Stimulated activated CD4-positive, alpha-beta T cell treated with anti-CD3 and anti-CD28 coated beads, TNF-alpha, amount 100 ng/mL, for 1 hour (primary cell): ENCODE measurements at places on chromosomes 2 and 18.

- no peak for DNase-seq
Observed at GRCh38 chr2:145905371-145905770, 1385.5 kb upstream of the ZEB2 start.

- DNase-seq: no peak
Observed at GRCh38 chr18:79121746-79122474, 52.7 kb downstream of the ATP9B start.

DNA sequence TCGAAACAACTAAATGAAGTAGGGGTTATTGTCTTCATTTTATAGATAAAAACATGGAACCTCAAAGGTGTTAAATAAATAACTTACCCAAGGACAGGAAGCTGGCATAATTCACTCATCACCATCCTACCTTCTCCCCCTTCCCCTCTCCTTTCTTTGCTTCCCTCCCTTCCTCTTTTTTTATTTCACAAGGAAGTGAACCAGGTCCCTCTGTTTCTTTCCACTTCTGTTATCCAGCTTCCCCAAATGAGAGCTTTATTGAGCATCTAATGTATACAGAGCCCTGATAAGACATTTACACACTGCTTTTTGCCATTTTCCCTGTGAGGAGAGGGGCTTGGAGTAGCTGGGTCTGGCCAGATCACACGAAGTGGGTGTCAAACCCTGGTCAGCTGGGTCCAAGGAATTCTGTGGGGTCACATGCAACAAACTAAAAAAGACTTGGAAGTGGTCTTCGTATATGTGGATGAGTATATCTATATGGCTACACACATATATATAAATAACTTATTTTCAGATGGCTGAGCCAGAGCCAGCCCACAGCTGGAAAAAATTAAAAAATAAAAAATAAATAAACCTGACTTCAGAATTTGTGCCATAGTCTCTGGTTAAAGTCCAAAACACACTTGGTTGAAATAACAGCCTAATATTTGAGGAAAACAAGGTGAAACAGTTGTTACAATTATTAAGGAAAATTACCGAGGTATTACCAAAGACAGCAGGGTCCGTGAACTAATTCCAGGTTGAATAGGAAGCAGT lies 49.3 kb upstream of the FOSL2 start:
- no peak for DNase-seq

GRCh38 chr18:75185460-75185859 lies 23.5 kb downstream of the PTGR3 start:
- DNase-seq: no peak

- DNase-seq: no peak
Observed at GRCh38 chr2:144201126-144201525, 318.8 kb downstream of the ZEB2 start.

DNA sequence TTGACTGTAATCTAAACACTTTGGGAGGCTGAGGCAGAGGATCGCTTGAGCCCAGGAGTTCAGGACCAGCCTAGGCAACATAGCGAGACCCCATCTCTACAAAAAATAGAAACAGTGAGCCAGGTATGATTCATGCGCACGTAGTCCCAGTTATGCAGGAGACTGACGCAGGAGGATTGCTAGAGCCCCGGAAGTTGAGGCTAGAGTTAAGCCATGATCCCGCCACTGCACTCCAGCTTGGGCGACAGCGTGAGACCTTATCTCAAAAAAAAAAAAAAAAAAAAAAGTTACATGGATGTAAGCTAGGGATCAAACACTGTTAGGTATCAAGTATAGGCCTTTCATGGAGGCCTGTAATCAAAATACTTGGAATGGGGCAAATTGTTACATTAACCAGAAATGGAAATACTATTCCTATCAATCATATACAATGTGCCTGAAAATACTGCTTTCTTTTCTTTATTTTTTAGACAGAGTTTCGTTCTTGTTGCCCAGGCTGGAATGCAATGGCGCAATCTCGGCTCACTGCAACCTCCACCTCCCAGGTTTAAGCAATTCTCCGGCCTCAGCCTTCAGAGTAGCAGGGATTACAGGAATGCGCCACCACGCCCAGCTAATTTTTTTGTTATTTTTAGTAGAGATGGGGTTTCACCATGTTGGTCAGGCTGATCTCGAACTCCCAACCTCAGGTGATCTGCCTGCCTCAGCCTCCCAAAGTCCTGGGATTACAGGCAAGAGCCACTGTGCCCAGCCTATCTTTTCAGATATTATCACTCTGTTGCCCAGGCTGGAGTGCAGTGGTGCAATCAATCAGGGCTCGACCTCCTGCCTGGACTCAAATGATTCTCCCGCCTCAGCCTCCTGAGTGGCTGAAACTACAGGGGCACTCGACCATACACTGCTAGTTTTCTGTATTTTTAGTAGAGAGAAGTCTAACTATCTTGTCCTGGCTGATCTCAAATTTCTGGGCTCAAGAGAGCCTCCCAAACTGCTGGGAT lies 27.2 kb downstream of the XPO1 start:
- no peak for DNase-seq

DNA sequence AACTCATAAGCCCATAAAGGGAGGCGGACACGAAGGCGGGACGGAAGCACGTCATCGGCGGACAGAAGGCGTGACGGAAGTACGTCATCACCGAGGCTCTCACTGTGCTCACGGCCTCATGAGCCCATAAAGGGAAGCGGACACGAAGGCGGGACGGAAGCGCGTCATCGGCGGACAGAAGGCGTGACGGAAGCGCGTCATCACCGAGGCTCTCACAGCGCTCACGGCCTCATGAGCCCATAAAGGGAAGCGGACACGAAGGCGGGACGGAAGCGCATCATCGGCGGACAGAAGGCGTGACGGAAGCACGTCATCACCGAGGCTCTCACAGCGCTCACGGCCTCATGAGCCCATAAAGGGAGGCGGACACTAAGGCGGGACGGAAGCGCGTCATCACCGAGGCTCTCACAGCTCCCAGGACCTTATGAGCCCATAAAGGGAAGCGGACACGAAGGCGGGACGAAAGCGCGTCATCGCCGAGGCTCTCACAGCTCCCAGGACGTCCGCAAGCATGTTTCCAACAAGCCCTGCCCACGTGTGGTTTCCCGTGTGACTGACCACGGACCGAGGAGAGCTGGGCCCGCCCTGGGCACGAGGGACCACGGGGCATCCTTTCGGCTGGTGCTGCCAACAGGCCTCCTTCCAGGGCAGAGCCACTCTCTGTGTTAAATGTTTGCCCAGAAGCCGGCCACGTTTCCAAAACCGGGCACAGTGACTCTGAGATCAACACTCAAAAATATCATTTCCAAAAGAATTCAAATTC lies 182.7 kb upstream of the SALL3 start:
- no peak for DNase-seq

DNA sequence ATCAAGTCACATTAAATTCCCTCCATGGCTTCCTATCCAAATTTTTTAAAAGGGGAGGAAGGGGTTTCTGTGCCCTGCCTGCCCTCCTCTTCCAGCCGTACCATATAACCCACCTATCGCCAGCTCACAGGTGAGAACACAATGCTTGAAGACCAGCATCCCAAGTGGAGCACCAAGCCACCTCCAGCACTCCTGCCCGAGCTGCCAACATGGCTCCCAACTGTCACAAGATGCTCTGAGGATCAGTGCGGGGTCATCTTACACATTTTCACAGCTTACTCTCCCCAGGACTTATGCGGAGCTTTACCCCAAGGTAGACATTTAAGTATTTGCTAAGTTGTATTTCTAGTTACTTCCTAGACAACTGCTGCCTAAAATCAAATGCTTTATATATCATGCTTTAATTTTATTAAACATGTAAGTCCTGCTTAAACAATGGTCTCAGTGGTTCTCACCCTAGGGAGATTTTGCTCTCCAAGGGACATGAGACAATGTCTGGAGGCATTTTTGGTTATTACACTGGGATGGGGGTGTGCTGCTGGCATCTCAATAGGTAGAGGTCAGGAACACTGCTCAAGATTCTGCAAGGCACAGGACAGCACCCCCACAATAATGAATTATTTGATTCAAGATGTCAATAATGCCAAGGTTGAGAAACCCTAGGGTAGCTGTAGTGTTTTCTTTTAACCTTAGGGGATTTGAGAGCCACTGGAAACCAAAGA lies 45.8 kb downstream of the SF3B1 start:
- DNase-seq: no peak

DNA sequence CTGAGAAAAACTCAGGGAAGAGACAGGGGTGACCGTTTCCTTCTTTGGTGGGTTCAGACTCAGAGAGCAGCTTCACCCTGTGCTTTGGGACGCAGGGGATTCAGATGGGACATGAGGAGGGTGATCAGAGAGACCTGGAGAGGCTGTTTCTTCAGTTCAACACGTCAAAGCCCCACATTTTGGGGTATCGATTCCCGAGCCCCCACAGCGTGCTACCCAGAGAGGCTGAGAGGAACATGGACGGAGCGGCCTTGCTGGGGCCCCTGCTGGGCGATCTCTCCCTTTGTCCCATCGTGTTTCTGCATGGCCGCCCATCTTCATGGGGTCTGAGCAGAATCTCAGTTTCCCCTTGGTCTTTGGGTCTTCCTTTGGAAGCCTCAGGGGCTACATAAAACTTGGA lies 38.2 kb upstream of the PXDN start:
- no peak for DNase-seq

DNA sequence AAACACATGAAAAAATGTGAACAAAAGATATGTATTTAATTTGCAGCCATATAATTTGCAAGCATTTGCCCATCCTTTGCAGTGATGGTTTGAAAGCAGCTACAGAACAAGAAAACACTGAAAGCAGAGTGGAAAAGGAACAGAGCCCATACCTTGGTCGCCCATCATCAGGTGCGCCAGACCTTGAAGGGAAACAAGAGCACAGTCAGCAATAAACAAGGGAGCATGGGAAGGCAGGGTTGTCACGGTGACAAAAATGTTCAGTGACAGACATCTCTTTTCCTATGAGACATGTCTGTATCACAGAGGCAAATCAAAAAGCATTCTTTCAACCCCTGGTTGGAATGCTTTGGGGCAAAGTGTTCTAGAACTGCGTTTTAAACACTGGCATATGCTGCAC lies 109.4 kb downstream of the NRXN1 start:
- DNase-seq: no peak

GRCh38 chr2:183253441-183254130 lies 129.3 kb downstream of the NUP35 start:
- DNase-seq: no peak

DNA sequence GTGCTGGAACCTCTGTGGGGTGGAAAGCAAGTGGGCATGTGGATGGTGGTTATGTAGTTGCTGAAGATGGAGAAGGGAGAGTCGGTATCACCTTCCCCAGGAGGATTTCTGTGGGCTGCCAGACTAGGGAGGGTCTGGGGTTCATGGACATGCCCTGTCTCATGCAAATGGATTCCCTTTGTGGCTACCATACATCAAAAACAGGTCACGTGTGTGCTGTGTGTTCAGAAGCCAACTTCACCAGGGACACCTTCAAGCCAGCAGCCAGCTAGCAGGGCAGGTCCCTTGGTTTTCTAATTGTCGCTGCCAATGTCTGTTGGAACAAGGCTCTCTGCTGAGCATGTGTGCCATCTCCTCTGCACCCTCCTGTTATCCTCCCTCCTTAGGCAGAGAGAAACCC lies 155.2 kb downstream of the ATP9B start:
- DNase-seq: no peak

- DNase-seq: no peak
Observed at GRCh38 chr18:39134255-39134654, 1568.7 kb upstream of the CELF4 start.

DNA sequence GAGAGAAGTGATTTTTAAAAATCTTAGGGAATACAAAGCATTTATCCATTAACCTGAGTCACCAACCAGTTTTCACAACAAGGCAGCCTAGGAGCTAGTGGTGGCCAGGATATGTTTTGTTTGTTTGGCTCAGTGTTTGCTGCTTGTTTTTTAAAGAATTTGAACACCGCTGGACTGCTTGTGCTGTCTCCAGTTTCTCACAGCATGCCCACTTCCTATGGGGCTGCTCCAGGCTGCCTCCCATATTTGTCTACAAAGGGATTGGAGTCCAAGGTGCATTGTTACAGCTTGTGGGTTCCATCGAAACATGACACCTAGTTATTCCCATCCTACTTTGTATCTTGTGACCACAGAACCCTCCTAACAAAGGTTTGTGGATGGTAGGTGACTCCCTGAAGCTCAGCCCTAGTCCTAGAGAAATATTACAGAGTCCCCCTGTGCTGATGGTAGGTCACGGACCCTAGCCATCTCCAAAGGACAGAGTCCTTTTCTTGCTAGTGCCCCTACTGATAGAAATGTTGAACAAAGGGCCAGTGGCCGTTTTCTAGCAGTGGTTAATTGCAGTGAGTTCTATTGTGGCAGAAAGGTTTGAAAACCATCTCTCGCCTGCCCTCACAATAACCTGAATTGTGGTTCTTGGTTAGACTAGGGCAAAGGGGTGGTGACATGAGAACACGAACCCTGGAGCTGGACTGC lies 23.2 kb downstream of the GPR39 start:
- DNase-seq: no peak

DNA sequence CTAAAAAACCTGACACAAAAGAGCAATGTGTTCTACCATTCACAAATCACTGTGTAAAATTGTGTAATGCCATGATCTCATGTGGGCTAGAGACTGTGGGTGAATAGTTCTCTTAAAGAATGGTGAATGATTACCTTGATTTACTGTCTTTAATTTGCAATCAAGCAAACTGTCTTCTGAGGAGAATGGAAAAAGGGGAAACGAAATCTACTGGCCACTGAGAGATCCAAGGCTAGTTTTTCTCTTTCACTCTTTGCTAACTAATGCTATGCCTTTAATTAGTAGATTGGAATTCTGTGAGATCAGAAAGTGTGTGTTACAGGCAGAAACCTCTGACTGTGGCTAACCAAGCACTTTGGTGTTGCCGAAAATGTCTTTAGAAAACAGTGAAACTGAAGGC lies 422.7 kb downstream of the TGIF1 start:
- no peak for DNase-seq

DNA sequence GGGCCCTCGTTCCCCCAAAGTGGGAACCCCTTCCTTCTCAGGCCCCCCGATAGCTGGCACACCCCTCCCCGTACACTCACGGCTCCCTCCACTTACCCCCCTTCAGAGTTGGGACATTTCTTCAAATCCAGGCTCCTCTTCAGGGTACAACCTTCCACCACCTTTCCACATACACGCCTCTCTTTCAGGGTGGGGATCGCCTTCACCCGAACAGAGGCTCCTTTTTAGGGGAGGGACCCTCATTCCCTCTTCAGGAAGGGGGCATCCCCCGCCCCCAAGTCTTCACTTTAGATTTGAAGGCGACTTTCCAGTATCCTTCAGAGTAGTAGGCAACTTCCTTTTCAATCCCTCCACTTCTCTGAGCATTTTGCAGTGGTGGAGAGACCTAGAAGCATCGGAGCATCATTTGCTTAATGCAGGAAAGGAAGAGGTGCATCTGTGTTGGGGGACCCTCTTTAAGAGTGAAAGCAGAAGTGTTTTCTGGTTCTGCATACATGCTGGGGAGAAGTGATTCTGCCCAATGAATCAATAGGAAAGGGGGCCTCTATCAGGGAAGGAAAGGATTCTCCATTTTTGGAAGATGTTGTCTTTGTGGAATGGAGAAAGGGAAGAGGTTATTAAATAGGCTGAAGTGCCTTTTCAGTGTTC lies 845 bp downstream of the EML4 start:
- no peak for DNase-seq

GRCh38 chr2:101931402-101931801 lies 60.4 kb upstream of the IL1R2 start:
- DNase-seq: no peak
